ENCODE measurements at places on chromosomes 5 and 9.

DNA sequence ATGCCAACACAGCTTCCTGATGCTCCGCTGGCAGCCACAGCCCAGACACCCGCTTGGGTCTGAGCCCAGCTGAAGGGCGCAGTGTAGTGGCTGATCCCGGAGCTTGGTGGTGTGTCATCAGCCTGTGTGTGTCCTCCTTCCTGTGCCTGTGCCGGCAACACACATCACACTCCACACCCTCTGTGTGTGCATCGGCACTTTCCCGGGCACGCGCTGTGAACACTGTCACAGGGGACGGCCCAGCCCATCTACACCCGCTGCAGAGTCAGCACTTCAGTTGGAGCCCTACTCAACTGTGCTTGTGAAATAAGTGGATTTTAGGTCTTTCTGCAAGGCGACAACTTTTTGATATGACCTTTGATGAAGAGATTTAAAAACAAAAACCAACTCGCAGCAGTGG lies 189.4 kb downstream of the IRX2 start:
- no peak for ATAC-seq

- no peak for ATAC-seq
These were observed 1.3 kb downstream of the SLC12A7 start for GRCh38 chr5:1110307-1111240.

- ATAC-seq: no peak
These were observed 80.6 kb downstream of the COL23A1 start for GRCh38 chr5:178509491-178510057.

- ATAC-seq: no peak
These were observed 66.4 kb downstream of the C9orf153 start for GRCh38 chr9:86193088-86193487.

GRCh38 chr5:13664377-13664776 lies 280.1 kb downstream of the DNAH5 start:
- no peak for ATAC-seq

DNA sequence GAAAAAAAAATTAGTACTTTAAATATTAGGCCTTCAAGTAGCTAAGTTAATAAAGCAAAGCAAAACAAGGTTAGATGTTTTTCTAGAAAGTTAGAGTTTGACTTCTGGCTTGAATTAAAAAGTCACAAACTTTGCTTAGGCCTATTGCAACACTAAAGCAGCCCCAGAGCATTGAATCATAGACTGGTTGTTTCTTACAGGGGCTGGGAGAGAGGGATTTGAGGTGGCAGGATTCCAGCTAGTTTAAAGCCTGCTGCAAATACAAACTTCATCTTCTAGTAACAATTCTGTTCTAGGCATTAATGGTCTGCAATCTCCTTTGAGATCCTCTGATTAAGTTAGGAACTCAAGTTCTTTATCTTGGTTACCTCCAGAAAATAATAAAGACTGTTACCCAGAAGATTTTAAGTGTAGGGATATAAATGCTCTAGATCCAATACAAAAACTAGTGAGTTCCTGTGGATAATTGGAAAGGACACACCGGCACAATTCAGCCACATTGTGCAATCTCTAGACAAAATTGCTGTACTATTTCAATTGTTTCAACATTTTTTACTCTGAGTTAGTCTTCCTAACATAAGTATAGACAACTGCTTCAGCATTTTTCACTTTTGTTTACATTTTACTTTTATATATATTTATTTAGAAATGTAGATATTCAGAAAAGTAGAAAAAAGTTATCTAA lies 12.6 kb downstream of the OR13C5 start:
- ATAC-seq: no peak

- ATAC-seq: no peak
These were observed 230.3 kb upstream of the PTPRD start for GRCh38 chr9:10843151-10843550.

DNA sequence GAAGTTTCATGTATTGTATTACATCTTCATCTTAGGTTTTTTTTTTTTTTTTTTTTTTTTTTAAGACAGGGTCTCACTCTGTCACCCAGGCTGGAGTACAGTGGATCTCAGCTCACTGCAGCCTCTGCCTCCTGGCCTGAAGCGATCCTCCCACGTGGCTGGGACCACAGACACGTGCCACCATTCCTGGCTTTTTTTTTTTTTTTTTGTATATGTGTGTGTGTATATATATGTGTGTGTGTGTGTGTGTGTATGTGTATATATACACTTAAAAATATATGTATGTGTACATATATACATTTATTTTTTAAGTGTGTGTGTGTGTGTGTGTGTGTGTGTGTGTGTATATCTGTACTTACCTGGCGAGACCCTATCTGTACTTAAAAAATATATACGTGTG lies 6.6 kb downstream of the DMXL1 start:
- ATAC-seq: no peak

DNA sequence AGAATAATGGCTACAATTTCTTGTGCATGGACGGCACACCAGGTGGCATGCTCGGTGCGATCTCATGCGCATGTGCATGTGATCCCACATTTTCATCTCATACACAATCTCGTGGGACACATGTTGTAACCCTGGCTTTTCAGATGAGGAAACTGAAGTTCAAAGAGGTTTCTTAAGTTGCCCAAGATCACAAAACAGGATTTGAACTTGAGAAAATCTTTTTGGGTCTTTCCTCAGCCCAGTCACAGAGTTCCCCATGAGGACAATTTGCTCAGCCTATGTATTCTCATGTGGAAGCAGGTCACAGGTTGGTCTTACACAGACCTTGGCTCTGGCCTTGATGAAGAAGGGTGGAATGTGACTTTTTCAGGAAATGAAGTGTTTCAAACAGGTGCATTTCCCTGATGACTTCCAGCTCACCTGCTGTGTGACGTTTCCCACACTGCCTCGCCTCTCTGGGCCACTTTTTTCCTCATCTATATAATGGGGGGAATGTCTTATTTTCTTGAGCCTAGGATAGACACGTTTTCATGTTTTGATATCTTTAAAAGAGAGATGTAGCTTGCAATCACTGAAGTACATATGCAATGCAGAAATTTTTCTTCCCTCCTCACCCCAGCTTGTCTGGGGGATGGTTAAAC lies 7.1 kb upstream of the ORM1 start:
- no peak for ATAC-seq

DNA sequence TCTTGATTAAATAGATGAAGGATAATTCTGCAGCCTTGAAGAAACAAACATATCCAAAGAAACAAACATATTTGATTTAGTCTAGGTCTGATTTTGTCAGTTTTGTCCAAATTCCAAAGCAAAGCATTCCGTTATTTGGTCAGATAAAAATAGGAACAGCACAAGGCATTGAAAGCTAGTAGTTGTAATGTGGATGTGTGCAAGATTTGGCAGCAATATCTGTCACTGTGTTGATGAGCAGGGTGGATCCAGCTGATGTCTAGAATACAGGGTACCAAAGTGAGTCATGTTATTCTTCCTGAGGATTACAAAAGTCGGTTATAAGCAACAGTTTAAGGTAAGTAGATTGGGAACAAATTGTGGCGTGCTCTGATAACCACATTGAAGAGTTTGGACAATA lies 69.3 kb upstream of the PLPPR1 start:
- no peak for ATAC-seq

DNA sequence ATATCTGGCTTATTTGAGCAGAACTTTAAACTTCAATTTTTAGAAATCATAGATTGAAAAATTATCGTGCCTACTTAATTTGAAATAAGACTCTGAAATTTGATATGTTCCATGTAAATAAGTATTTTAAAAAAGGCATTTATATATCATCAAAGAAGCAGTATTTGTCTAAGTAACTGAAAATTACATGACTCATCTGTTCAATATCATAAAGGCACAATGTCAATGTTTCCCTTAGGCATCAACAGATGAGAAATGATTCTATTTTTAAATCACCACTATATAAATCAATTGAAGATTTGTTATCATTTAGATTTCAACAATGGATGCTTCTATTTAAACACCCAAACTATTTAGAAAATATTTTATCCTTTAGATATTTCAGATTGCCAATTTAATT lies 142.9 kb upstream of the POU5F2 start:
- no peak for ATAC-seq

GRCh38 chr9:105414947-105415661 lies 32.7 kb upstream of the FSD1L start:
- peak; percentile 51 for ATAC-seq

GRCh38 chr5:80738466-80738865 lies 83.7 kb upstream of the DHFR start:
- no peak for ATAC-seq

GRCh38 chr5:154312576-154312975 lies 122.0 kb downstream of the GALNT10 start:
- no peak for ATAC-seq

- ATAC-seq: peak; percentile 89
These were observed 39.4 kb downstream of the LURAP1L start for GRCh38 chr9:12813960-12814876.

GRCh38 chr5:102375272-102375671 lies 79.2 kb upstream of the SLCO4C1 start:
- no peak for ATAC-seq

DNA sequence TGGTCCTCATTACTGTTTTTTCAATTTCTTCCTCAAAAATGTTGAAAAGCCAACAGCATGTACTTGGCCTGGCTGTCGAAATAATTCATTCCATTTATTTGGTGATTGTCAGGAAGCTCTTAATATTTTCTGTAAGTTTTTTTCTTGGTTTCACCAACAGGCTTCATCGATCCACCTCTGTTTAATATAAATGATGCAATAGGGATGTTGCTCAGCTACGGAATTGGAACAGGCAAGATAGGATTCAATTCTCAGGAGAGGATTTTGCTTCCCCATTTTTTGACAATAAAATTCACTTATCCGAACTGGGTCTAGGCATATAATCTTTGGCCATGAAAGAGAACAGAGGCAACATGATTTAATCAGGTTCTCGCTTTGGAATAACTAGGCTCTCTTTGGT lies 30.8 kb downstream of the C5 start:
- ATAC-seq: no peak

- ATAC-seq: peak; percentile 82
These were observed 43.4 kb downstream of the NXNL2 start for GRCh38 chr9:88578121-88579049.

GRCh38 chr5:78827725-78828124 lies 157.4 kb downstream of the ARSB start:
- no peak for ATAC-seq

- ATAC-seq: no peak
These were observed 423.9 kb downstream of the DMRT2 start for GRCh38 chr9:1473956-1474634.

DNA sequence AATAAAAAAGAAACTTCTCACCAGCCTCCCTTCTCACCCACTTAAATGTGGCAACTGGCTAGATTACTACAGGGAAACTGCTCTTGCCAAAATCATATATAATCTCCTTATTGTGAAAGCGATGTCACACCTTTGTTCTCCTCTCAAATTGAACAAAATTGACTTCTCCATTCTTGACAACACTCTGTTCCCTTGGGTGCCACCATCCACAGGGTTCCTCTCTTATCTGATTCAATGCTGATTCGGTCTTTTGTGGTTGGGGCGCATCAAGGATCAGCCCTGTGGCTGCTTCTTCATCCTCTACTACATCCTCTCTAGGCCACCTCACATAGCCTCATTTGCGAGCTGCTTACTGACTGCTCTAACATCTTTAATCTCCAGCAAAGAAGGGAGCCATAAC lies 86.1 kb downstream of the EDIL3 start:
- ATAC-seq: no peak
